ENCODE measurements at places on chromosomes 2 and 18.

DNA sequence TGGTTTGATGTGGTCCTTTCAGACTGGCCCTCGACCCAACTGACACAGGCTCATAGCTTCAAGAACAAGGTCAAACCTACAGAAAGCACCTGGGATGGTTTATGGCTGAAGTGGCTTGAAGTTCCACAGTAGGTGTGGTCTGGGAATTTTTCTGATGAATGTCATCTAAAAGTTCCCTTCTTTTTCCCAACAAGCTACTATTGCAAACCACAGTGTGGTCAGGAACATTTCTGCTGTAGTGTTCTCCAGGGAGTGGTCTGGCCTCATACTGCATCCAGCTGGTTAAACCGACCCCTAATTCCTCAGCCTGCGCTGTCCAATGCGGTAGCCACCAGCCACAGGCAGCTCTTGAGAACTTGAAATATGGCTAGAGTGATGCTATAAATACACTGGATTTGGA, 92.7 kb downstream of the FAM124B start:
- no peak for DNase-seq

DNA sequence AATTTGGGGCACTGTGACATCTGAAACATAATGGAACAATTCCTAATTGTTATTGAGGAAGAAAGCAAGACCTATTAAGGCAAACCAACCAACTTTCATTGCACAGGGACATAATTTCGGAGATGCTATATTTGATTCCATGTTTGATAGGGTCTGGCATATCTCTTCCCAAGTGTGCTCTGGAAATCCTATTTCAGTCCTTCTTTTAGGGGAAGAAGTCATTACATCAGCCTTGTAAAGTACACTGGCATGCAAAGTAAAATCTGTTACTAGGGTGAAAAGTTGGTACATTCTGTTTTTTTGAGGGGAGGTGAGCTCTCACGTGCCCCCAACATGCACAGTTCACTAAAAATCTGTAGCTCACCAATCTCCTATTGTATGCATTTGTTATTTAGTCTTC, 172.4 kb downstream of the SLC8A1 start:
- no peak for DNase-seq

- DNase-seq: no peak
These were observed 16.1 kb upstream of the MLPH start for GRCh38 chr2:237470914-237471313.

DNA sequence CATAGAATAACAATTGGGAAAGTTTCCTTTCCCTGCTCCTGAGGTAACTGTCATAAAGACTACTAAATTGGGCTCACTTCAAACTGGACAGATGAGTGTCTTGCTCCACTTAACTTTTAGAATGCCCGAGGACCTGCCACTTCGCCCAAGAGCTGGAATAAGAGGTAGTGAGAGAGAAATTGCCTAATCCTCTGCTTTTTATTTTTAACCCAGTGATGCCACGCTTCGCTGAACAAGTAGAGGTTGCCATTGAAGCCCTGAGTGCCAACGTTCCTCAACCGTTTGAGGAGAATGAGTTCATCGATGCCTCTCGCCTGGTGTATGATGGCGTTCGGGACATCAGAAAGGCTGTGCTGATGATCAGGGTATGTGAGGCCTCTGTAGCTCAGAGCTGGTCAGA, 269.4 kb upstream of the LRRTM1 start:
- DNase-seq: no peak

DNA sequence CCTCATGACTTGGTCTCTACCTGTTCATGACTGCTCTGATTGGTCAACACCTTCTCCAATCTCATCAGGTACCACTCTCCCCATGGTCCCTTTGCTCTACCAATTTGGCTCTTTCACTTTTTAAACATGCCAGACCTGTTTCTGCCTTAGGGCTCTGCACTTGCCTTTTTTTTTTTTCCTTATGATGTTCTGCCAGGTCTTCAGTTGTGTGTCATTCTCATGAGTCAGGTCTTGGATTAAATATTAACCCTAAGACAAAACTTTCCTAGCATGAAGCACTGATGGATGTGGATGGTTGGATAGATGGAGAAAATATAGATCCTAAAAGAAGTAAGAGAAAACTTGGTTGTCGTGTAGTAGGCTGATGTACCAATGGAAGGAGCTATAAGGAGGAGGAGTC, 219.3 kb downstream of the TTC32 start:
- DNase-seq: peak; percentile 29

GRCh38 chr18:79239631-79240030, 156.1 kb upstream of the NFATC1 start:
- DNase-seq: no peak

GRCh38 chr18:2096551-2096950, 474.8 kb downstream of the METTL4 start:
- DNase-seq: no peak

DNA sequence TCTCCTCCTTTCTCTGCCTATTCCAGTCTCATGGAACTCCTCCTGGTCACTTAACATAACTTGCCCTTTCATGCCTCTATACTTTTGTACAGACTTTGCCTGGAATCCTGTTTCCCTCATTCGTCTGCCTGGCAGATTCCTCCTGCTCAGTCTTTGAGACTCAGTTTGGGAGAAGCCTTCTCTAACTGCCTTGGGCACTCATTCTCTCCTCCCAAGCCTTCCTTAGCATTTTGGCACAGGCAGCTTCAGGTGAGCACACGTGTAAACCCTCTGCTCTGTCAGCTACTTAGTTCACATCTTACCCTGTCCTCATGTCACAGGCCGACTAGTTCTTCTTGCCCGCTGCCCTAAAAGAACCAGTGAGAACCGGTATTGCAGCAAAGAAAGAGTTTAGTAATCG, 6.0 kb upstream of the FAM98A start:
- no peak for DNase-seq

DNA sequence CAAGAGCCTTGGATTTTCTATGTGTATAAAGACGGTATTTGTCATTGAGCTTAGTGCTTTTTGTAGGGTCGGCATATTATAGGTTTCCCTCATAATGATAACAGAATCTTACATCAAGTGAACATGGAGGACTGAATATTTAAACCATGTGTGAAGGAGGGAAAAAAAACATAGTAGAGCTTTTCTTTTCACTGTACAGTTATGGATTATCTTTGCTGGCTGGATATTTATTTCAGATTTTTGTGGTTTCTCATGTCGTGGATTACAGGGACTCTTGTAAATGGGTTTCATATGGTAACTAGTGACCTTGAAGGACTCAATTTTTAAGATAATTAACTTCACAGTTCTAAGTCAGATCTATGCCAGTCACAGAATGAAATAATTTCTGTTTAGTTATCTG, 330.2 kb upstream of the NRP2 start:
- DNase-seq: no peak

- no peak for DNase-seq
These were observed 264.4 kb downstream of the NEDD4L start for GRCh38 chr18:58308463-58308862.

DNA sequence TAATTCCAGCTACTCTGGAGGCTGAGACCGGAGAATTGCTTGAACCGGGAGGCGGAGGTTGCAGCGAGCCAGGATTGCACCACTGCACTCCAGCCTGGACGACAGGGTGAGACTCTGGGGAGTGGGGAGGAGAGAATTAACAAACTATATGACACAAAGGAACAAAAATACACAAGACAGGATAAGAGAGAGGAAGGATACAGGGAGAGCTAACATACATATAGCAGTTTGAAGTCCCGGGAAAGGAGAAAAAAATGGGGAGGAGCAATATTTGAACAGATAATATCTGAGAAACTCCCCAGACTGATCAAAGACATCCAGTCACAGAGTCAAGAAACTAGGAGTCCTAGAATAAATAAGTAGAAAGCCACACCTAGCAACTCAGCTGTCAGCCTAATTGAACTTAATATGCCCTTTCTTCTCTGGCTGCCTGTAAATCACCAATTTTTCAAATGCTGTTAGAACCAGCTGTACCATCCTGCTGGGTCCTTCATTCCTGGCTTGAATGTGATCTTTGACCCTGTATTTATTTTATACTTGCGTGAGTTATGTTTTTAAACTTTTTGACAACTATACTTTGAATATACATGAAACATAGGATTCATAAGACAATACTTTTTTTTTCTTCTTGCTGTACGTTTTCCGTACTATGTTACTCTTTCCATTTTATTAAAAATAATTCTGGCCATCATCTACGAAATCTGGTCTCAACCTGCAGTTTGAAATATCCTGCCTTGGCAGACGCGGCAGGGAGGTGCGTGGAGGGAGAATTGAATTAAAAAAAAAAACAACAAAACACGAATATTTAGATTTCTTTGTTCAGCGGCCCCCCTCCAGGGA, 876 bp upstream of the CYP27A1 start:
- DNase-seq: no peak

DNA sequence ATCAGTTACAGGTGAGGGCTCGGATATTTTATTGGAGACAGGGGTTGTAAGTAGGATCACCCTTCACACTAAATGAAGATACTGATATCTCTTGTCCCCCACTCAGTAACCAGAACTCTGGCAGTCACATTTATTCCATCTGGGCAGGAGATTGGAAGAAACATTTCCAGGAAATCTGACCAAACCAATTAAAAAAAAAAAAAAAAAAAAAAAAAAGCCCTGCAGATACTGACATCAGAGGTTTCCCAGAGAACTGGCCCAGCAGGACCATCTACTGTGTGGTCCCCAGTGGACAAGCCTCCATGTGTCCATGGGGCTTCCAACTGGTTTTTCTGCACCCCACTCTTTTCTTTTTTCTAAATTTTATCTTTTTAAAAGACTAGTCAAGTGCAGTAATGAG, 41.3 kb downstream of the SH2D6 start:
- no peak for DNase-seq

DNA sequence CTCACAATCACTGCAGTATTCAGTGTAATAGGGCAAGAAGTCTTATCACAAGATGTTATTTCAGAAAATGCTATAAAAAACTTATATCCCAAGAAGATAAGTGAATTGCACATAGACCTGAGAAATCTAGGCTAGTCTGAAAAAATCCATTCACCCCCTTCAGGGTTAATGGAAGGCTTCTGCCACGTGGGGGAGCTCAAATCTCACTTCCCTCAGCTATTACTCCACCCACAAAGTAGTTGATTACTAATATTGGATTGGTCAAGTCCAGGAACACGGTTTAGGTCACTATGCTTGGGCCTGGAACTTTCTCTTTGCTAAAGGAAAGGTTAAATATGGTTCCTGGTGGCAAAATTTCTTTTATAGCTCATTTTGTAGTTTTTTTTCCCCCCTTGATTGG, 51.2 kb upstream of the ADAM23 start:
- peak; percentile 78 for DNase-seq

DNA sequence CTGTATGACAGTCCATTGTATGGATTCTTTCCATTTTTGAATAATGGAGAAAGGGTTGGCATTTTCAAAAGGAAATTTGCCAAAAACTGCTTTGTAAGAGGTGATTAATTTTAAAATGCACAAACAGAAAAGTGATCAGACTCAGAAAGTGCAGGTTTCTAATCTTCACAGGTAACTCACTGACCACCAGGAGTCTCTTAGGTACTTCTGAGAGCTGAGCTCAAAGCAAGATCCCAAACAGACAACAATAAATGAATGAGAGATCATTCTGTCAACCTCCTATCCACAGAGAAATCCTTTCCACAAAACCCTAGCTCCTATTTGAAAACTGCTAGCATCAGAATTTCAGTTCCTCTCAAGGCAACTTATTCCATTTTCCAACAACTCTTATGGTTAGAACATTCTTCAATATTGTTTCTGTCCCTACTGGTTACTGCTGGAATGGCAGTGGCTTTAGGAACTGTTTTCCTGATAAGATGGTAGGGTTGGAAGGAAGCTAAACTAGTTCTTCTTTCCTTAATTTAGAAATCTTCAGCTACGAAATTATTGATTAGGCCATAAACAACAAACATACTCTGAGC, 20.6 kb upstream of the HAAO start:
- DNase-seq: no peak

GRCh38 chr2:134782107-134782506, 56.3 kb upstream of the ACMSD start:
- no peak for DNase-seq

DNA sequence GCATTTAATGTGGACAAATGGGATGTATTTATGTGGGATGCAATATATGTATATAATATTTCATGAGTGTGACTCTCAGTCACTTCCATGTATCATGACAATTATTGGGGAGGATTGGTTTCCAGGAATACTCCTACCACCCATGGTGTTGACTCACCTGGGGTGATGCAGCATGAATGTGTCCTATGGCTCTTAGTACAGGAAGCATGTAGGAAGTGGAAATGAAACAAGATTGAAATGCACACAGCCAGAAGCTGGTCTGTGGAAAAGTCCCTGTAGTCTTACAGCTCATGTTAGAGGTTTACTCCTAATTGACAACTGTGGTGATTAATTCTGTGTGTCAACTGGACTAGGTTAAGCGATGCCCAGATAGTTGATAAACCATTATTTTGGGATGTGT, 89.3 kb upstream of the HAAO start:
- peak; percentile 46 for DNase-seq

GRCh38 chr18:36365836-36366775, 68.6 kb downstream of the FHOD3 start:
- DNase-seq: no peak

GRCh38 chr18:55163550-55163949, 204.3 kb upstream of the CCDC68 start:
- DNase-seq: no peak

GRCh38 chr2:242017086-242017485, 147.6 kb downstream of the RTP5 start:
- no peak for DNase-seq

GRCh38 chr2:108617617-108618016, 83.3 kb downstream of the LIMS1 start:
- DNase-seq: no peak

- DNase-seq: no peak
These were observed 427.3 kb downstream of the TSN start for GRCh38 chr2:122182616-122183355.

DNA sequence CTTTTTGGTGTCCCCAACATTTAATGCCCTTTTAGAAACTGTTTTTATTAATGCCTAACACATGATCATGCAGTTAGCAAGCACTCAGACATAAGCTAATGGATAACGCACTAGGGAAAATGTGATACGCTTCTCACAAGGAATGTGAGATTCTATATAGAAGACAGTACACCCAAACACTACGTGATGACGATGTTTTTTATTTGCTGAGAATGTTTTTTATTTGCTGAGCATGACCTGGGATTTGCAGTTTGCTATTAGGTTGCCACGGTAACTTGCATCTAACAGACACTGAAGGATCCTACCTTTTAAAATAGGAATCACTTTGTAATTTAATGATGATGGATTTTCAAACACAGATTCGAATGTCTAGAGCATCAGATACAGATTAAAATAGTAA, 4.9 kb downstream of the SMC6 start:
- no peak for DNase-seq

Measured in RWPE1 (cell line).